ENCODE measurements at places on chromosomes 1 and 21. TPM values are rescaled to one million over a fixed set of nuclear protein-coding genes. Genes with fewer than 3 reads are reported as not detected.

Gene CYP4X1
- total RNA-seq, result 12.8 TPM

Gene KCNA2
- 0.77 TPM for total RNA-seq

Gene PPP1R12B
- 41.4 TPM for total RNA-seq

Gene TTC24
- total RNA-seq, result not detected

Gene SPRR5
- total RNA-seq, result not detected

Gene LRRN2
- 2.5 TPM for total RNA-seq

Gene TGFBR3
- 51.7 TPM for total RNA-seq

Gene SRRM1
- total RNA-seq, result 115 TPM

Gene OR10J5
- total RNA-seq, result not detected

Gene MAEL
- not detected for total RNA-seq

Gene ARV1
- 18.4 TPM for total RNA-seq

Gene TNFRSF4
- total RNA-seq, result 3.0 TPM

Gene PEX11B
- 28.6 TPM for total RNA-seq

Gene RPE65
- total RNA-seq, result not detected

Gene SERINC2
- 32.3 TPM for total RNA-seq

Gene TNFSF4
- 1.5 TPM for total RNA-seq

Gene OR2C3
- total RNA-seq, result 0.06 TPM

Gene SERTAD4
- total RNA-seq, result 4.3 TPM

Gene RIIAD1
- not detected for total RNA-seq

Gene CAMK1G
- 0.56 TPM for total RNA-seq

Gene SPATA1
- 2.5 TPM for total RNA-seq

Gene TNFSF18
- total RNA-seq, result 0.24 TPM

Gene AIRE
- not detected for total RNA-seq

Gene MMP23B
- 27.2 TPM for total RNA-seq

Gene IVL
- total RNA-seq, result 0.24 TPM

Gene DENND2C
- total RNA-seq, result 3.8 TPM

Gene LEFTY1
- total RNA-seq, result not detected

Measured in lower lobe of right lung (tissue), 2 donors.